CD4-positive, alpha-beta T cell treated with Interleukin-4 for 4 hours (primary cell): ENCODE measurements at places on chromosomes 2 and 18.
A peak's percentile ranks its signal among the peaks of the same experiment; 100 is the strongest.

GRCh38 chr2:57622009-57622408, 424.6 kb upstream of the VRK2 start:
- no peak for DNase-seq

GRCh38 chr2:187574969-187575750, 20.9 kb upstream of the TFPI start:
- DNase-seq = no peak

DNA sequence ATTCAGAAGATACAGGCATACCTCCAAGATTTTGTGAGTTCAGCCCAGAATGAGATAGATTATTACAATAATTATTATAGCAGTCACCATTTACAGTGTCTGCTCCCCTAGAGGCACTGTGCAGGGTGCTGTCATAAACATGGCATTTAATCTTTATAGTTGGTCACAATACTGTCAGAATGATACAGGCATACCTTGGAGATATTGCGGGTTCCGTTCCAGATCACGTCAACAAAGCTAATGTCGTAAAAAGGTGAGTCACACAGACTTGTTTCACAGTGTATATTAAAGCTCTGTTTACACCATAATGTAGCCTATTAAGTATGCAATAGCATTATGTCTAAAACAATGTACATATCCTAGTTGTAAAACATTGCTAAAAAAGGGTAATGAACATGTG, 45.6 kb downstream of the ZRANB3 start:
- DNase-seq = no peak

- DNase-seq = no peak
Measured at GRCh38 chr2:6982934-6983589, 65.8 kb downstream of the RNF144A start.

- peak; percentile 87 for DNase-seq
Measured at GRCh38 chr2:172434821-172435605, 7.6 kb downstream of the ITGA6 start.

- DNase-seq = no peak
Measured at GRCh38 chr2:110823165-110823564, 90.8 kb downstream of the ACOXL start.

DNA sequence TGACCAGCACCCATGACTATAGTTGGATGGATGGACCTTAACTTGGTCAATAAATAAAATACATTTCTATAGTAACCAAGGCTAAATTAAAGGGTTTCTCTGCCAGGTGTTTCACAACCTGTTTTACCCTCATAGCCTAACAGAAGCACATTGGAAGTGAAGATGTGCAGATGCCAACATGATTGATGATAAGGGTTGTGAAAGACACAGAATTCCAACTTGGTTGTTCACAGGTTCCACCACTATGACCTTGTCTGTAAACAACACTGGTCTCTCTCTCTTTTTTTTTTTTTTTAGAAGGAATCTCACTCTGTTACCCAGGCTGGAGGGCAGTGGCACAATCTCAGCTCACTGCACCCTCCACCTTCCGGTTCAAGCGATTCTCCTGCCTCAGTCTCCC, 37.5 kb upstream of the PTH2R start:
- DNase-seq = no peak

DNA sequence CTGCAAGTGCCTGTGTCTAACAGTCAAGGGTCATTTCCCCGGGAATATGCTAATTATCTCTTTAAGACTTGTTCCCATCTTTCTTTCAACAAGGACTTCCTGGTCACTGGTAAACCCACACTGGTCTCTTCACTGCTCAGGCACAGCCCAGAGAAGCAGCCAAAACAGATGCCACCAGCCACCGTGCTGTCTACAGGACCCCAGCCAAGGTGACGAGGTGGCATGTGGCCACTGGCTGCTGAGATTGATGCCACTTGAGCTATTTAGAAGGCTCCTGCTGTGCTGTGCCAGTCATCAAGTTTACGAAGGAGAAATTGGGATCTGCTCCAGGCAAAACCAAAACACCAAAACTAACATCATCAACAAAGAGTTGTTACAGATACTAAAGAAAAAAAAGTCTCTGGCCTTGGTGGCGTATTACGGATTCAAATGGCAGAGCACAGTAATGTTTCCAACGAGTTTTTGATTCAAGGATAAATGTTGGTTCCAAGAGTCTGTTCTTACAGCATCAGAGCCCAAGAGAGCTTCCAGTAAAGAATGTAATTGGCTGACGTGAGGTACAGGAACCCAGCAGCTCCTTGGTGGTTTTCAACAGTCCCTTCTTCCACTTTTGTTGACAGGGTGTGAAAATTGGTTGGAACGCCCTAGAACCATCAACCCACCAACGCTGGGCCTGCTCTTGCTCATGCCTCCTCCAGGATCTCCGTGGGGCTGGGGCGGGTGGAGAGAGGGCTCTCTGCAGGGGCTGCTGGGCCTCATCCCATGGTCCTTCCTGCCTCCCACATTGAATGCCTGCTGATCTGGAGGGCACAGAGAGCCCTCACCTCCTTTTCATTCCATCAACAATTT, 63.7 kb upstream of the ZCCHC2 start:
- no peak for DNase-seq

DNA sequence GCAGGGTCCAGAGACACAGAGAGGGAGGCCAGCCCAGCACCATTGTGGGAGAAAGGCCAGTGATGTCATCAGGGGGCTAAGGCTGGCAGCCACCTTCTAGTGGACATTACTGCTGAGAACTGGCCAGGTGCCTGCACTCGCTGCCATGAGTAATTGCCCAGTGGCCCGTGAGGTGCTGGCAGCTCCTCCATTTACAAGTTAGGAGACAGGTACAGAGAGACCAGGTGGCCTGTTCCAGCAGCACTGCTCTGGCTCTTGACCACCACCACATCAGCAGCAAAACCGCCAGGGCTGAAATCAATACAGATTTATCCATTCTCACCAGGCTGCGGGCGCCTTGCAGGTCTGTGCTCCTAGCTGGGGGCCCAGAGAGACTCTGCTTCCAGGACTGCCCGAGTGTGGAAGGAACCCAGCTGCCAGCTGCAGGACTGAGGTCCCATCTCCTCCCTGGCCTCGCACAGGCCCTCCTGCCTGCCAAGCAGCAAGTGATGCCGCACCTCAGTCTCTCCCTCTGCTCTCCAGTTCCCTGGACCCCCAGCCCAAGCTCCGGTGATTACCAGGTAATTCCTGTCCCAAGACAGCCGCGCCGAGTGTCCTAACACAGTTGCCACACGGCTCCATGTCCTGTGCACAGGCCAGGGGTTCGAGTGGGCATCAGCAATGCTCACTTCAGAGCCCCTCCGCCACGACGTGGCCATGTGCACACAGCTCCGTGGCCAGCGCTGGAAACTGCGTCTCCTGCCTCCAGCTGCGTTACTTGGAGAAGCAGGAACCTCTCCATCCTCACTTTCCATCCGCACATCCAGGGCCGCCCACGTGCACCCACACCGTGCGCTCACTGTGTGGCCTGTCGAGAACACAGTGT, 101.0 kb upstream of the CTDP1 start:
- DNase-seq = no peak

- no peak for DNase-seq
Measured at GRCh38 chr2:136787970-136788369, 22.6 kb downstream of the THSD7B start.

DNA sequence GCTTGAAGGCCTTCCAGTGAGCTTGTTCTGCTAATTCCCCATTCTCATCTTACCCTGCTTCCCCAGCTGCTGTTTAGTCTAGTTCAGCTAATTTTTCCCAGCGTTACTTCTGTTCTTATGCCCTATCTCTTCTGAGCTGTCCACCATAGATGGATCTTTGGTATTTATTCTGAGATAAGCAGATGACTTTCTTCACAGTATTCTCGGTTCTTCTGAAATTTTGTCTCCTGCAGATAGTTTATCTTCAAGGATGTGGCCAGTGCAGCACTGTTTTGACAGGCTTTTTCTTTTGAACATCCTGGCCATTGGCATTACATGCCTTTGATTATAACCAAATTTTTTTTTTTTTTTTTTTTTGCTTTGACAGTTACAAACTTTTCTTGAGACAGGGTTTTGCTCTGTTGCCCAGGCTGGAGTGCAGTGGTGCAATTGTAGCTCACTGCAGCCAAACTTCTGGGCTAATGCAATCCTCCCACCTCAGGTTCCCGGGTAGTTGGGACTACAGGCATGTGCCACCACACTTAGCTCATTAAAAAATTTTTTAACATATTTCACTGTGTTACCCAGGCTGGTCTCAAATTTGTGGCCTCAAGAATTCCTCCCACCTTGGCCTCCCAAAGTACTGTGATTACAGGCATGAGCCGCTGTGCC, 134.2 kb downstream of the WDSUB1 start:
- no peak for DNase-seq

GRCh38 chr2:159982842-159983785, 79.3 kb downstream of the PLA2R1 start:
- DNase-seq = no peak

DNA sequence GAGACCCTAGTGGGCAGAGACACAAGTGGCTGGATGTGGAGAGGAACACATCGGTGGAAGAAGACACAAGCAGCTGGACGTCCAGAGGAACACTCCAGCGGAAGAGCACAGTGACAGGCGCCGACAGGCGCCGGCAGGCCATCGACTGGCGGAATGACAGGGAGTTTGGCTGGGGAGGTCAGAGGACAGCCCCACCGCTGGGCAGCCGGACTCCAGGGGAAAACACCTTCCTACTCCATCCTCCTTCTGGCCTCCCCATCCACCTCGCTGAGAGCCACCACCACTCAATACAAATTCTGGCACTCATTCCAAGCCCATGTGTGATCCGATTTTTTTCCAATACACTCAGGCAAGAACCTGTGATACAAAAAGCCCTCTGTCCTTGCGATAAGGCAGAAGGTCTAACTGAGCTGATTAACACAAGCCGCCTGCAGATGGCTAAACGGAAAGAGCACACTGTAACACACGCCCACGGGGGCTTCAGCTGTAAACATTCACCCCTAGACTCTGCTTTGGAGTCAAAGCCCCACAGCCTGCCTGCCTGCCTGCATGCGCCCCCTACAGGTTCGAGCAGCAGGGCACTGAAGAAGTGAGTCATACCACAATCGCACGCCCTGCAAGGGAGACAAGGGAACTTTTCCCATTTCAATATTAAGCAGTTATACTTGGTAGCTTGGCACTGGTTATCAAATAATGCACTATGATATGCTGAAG, 50.2 kb upstream of the LRP1B start:
- DNase-seq = no peak

- DNase-seq = no peak
Measured at GRCh38 chr2:43030551-43031307, 195.7 kb downstream of the ZFP36L2 start.

DNA sequence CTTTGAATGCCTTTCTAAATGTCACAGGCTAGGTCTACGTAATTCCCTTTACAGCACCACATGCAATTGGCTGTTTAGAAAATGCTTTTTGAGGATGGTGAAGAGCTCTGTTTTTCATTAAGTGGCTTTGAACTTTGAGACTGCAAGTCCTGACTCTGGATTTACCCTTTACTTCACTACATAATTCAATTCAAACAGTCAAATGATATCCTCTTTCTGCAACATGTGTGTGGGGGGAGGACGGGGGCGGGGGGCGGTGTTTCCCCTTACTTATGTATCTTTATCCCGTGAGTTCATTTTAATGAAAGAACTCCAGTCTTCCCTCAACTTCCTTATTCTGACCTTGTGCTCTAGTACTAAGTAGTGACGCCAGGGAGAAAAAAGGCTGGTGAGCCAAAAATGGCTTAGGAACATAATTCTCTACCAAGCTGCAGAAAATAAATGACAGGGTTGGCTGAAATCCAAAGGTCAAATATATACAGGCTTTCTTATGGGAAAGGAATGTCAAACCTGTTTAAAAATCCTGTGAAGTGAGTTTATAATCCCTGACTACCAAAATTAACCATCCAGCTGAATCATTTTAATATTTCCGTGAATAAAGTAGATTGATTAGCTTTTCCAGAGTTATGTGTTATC, 119.6 kb downstream of the SLC8A1 start:
- DNase-seq = no peak

DNA sequence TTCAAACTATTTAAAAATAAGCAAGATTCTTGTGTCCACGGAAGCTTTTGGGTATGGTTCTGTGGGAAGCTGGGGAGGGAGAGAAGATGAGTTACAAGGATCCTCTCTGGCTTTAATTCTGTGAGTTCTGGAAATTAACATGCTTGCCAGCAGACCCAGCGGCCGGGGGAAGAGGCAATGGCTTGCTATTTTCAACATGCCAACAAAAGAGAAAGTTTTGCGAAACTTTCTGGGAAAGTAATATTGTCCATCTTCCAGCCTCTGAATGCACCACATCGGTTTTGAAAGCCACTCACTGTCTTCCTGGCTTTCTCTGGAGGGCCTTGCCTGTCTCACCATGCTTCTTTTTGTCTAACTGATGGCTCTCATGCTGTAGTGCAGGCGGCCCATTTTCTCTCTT, 85.7 kb downstream of the EN1 start:
- no peak for DNase-seq

- DNase-seq = no peak
Measured at GRCh38 chr2:237552908-237553307, 13.5 kb upstream of the PRLH start.

DNA sequence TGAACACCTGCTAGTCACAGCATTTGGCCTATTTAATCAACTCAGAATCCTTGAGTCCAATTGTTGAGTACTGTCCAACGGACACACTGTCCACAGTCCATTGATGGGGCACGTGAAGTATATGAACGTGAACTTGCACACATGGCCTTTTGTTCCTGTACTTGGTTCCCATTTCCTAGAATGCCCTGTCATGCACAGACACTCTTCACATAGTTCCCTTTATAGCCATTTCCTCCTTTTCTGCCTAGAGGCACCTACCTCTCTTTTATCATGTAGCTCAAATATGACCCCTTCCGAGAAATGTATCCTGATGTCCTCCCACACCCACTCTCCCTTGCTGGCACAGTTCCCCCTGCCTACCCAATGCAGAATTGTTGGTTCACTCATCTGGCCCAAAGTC, 8.7 kb upstream of the CRYGA start:
- no peak for DNase-seq

DNA sequence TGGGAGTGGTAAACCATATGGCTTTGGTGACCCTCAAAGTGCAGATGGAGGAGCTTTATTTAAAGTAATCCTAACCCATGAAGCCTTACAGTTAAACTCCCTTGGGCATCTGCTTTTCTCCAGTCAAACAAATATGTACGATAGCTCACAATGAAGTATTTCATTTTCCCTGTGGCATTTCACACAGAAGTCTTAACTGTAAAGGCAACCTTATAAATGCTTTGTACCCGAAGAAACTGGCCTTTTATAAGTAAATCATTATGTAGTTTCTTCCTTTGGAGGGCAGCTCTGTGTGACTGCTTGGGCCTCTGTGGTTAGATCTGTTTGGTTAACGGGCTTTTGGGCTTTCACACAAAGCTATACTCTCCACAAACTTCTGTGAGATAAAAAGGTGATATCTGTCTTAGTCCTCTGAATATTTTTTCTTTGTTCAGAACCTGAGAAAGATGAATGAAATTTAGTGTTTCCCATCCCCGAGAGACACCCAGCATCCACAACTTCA, 46.6 kb downstream of the SCN1A start:
- no peak for DNase-seq

GRCh38 chr2:39436592-39437521, at the start of gene MAP4K3:
TSS of gene MAP4K3 (minus strand) at chr2:39437285. CDS start at chr2:39436987, 298 bp downstream.
- DNase-seq = peak; percentile 80

DNA sequence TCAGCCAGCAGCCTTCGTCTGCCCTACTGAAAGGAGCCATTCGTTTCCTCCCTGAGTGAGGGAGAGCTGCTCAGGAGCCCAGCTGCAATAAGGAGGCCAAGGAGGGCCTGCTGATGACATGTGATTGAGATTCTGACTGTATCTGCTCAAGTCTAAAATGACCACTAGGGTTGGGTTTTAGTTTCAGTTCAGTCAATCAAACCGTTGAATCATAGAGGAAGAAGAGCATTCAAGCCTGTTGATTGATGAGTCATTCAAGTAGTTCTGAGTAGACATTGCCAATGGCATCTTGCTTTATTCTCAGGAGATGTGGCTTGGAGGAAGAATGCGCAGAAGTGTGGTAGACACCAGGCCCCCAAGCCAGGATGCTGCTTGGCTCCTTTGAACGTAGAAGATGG, 19.9 kb upstream of the BCL2L11 start:
- peak; percentile 31 for DNase-seq
